Left ventricle myocardium inferior (tissue), 1 donor: ENCODE measurements at places on chromosomes 5 and 9. TPM values are rescaled to one million over a fixed set of nuclear protein-coding genes. Genes with fewer than 3 reads are reported as not detected.

ADAMTS12 gene
- total RNA-seq = 0.85 TPM

SMIM23 gene
- not detected for total RNA-seq

GRXCR2 gene
- total RNA-seq = 1.1 TPM

SPATA31E1 gene
- total RNA-seq = not detected

- H3K4me1 ChIP-seq = no peaks in the 10 kb centered on the region
- no peaks in the 10 kb centered on the region for H3K27me3 ChIP-seq
- no peak overlapping the region for H3K27ac ChIP-seq
- no peaks in the 10 kb centered on the region for H3K36me3 ChIP-seq
These were observed 2068.0 kb downstream of the MAT2B start for GRCh38 chr5:165573445-165573844.

DNA sequence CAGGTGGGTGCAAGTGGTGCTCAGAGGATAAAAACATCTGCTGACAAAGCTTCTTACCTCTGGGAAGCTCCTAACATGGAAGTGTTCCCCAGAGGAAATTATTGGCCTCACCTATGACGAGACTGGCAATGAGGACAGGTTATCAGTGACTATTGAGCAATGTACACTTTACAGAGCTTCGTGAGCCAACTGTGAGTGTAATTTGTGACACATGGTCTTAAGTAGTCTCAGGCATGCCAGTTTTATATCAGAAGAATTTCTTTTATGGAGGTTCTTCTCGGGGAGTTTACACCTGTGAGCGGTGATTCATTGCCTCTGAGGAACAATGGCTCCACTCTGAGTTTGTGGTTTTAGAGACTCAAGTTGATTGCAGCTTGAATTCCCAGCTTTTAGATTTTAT lies 11.3 kb downstream of the ANKDD1B start:
- DNase-seq = no peak
- no peak overlapping the region for H3K27ac ChIP-seq
- no peak overlapping the region for H3K4me3 ChIP-seq
- no peaks in the 10 kb centered on the region for H3K36me3 ChIP-seq
- no peaks in the 10 kb centered on the region for H3K27me3 ChIP-seq

DNA sequence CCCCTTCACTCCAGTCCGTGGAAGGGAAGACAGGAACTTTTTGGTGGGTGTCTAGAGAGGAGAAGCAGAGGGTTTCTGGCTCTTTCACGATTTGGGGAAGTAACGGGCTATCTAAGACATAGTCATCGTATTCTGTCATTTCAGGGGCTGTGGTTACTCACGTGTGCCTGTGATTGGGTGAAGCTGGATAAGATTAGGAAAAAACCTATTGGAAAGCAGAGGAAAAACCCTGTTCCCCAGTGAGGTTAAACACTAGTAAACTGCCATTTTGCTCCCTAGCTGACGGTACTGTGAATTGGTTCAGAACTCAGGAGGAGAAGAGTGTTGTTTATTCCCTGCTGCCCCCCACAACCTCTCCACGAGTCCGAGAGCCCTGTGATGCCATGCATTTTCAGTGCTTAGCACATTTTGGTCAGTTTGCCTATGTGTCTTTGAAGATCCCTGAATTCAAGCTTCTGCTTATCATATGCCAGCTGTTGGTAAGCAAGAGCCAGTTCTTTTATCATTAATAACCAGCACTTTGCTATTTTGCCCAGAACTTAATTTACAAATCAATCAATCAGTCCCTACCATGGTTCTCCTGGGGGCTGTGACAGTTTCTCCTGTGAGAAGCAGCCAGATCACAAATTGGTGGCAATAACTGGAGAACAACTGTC lies 45.1 kb upstream of the ROR2 start:
- DNase-seq = no peak
- H3K27ac ChIP-seq = no peak overlapping the region
- no peak overlapping the region for H3K4me3 ChIP-seq
- no peaks in the 10 kb centered on the region for H3K36me3 ChIP-seq
- peaks cover 85% of the 10 kb centered on the region for H3K27me3 ChIP-seq

DNA sequence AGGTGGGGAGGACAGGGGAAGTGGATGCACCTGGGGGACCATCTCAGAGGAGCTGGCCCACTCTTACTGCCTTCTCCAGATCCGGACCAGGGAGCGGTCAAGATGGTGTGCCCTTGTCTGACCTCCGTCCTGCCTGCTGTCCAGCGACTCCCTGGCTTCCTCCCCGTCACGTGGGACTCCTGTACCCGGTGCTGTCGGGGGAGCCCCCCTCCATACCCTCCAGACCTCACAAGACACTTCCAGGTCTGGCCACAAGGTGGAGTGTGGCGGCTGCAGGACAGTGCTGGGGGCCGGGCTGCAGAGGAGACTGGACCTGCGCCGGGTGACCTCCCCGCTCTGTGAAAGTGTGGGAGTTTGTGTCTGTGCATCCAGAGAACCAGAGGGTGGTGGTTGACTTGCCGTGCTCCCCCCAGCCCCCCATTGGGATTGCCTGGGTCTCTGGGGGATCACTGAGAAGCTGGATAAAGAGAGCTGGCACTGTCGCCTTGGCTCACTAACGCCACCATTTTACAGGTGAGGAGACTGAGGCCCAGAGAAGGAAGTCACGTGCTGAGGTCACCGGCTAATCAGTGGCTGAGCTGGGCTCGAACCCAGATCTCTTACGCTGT lies 1.9 kb upstream of the CRB2 start:
- no peak overlapping the region for H3K4me3 ChIP-seq
- DNase-seq = peak; percentile 55
- no peak overlapping the region for H3K27ac ChIP-seq
- H3K4me1 ChIP-seq = peaks cover 6% of the 10 kb centered on the region

DNA sequence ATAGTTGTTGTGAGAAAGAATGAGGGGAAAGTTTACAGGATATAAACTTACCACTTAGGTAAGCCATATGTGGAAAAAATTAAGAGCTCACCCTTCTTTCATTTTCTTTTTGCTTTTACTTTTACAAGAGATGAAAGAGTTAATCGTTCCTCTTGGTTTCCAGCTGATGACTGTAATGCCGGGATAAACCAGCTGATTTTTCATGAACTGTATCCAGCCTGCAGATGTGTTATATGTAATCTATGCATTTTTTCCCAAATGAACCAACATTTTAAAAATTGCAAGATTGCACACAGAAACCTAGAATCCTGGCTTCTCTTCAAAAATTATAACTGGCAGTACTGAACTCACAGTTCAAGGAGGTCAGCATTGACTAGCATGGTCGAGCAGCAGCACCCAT lies 185.9 kb downstream of the GRIA1 start:
- H3K4me3 ChIP-seq = no peak overlapping the region
- DNase-seq = no peak
- H3K4me1 ChIP-seq = peaks cover 34% of the 10 kb centered on the region
- H3K27me3 ChIP-seq = no peaks in the 10 kb centered on the region

GRCh38 chr5:40165789-40166728 lies 513.7 kb upstream of the PTGER4 start:
- H3K36me3 ChIP-seq = no peaks in the 10 kb centered on the region
- no peaks in the 10 kb centered on the region for H3K27me3 ChIP-seq
- no peak for DNase-seq
- H3K4me1 ChIP-seq = no peaks in the 10 kb centered on the region
- no peak overlapping the region for H3K27ac ChIP-seq

- H3K4me3 ChIP-seq = no peak overlapping the region
- no peaks in the 10 kb centered on the region for H3K27me3 ChIP-seq
- H3K4me1 ChIP-seq = no peaks in the 10 kb centered on the region
- H3K36me3 ChIP-seq = no peaks in the 10 kb centered on the region
These were observed 6.8 kb upstream of the CEP120 start for GRCh38 chr5:123429993-123430392.

DNA sequence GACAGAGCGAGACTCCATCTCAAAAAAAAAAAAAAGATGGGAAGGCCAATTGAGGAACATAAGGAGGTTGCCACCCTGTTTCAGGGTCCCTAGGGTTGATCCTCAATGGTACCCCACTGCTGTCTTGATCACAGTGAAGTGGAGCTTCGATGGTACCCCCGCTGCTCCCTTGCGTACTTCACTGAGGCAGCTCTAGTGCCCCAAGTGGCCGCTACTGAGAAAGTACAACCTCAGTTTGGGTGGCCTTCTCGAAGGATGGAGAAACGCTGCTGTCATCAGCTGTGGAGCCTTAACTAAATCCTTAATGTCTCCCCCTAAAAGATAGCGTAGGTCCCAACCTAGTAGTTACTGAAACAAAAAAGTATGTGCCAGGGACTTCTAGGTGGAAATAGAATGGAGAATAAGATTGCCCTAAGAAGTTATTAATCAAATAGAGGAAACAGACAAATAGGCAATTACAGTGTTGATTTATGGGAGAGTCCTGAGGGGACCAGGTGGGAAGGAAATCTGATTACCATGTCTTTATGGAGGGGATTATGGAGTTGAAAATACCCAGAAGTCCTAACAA lies 6.3 kb downstream of the TESK1 start:
- peaks cover 24% of the 10 kb centered on the region for H3K36me3 ChIP-seq
- peaks cover under 1% of the 10 kb centered on the region for H3K27me3 ChIP-seq
- DNase-seq = peak; percentile 30
- H3K4me3 ChIP-seq = no peak overlapping the region
- no peak overlapping the region for H3K27ac ChIP-seq
- peaks cover 9% of the 10 kb centered on the region for H3K4me1 ChIP-seq

GRCh38 chr5:14730881-14731280 lies 66.4 kb downstream of the OTULIN start:
- no peak overlapping the region for H3K4me3 ChIP-seq
- peaks cover 42% of the 10 kb centered on the region for H3K36me3 ChIP-seq
- no peaks in the 10 kb centered on the region for H3K27me3 ChIP-seq
- no peak overlapping the region for H3K27ac ChIP-seq
- no peak for DNase-seq

- no peaks in the 10 kb centered on the region for H3K27me3 ChIP-seq
- DNase-seq = no peak
- no peak overlapping the region for H3K27ac ChIP-seq
- no peak overlapping the region for H3K4me3 ChIP-seq
- no peaks in the 10 kb centered on the region for H3K36me3 ChIP-seq
- H3K4me1 ChIP-seq = no peaks in the 10 kb centered on the region
These were observed 211.4 kb upstream of the TUSC1 start for GRCh38 chr9:25889661-25890060.

DNA sequence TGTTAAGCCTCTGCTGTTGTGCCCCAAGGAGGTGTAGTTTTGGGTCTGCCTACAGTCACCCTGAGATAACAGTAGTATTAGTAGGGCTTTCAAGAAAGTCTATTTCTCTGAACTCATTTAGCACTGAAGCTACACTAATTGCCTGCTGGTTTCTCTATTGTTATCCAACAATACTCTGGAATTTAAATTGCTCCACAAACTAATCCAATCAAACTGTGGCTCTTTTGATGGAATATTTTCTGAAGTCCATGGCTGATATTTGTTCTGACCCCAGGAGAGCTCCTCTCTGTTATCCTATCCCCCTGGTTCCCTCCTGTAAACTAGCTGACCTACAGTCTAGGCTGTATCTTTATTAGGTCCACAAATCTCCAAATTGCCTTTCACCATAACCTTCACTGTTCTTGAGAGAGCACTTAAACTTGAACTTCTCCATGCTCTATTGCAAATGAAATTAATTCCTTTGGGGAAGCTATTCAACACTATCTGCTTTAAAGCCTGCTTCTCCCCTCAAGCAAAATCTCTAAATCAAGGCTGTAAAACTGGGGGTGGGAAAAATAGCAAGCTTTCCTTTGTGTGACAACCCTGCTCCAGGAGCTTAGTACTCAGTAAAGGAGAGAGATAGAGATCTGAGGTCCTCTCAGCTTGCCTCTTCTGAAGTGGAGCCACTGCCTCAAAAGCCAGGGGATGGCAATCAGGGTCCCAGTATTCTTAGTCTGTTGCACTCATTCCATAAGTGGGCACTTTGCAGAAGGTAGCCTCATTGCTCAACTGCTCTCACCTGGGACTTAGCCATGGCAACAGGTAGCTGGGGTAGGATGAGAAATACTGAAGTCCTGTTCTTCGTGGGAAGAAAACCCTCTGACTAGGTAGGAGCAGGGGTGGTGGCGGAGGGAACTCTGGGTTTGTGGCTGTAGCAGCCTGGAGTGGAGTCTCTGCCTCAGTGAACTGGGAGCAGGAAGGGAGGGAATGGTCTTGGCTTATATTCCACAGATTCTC lies 110.9 kb downstream of the MACIR start:
- H3K4me1 ChIP-seq = peaks cover 5% of the 10 kb centered on the region
- no peak overlapping the region for H3K4me3 ChIP-seq
- no peak for DNase-seq
- no peak overlapping the region for H3K27ac ChIP-seq

- peaks cover 8% of the 10 kb centered on the region for H3K4me1 ChIP-seq
- H3K27ac ChIP-seq = no peak overlapping the region
- DNase-seq = no peak
- no peak overlapping the region for H3K4me3 ChIP-seq
These were observed 122.4 kb upstream of the PRDM9 start for GRCh38 chr5:23385036-23385435.

DNA sequence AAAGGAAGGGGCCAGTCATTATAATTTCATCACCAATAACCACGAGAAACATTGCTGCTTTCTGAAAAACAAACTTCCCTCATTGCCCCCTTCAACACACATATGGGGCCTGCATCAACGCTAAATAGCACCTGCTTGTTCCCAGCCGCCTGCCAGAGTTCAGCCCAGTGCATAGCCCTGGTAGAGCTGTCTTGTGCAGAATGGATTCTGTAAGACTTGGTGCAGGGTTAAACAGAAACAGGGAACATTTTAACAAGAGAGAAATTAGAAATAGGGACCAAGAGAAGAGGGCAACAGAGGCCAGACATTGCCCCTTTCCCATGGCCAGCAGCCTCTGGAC lies 56.7 kb downstream of the UBE2QL1 start:
- peaks cover 13% of the 10 kb centered on the region for H3K4me1 ChIP-seq
- no peak overlapping the region for H3K4me3 ChIP-seq
- H3K36me3 ChIP-seq = no peaks in the 10 kb centered on the region
- no peak overlapping the region for H3K27ac ChIP-seq

DNA sequence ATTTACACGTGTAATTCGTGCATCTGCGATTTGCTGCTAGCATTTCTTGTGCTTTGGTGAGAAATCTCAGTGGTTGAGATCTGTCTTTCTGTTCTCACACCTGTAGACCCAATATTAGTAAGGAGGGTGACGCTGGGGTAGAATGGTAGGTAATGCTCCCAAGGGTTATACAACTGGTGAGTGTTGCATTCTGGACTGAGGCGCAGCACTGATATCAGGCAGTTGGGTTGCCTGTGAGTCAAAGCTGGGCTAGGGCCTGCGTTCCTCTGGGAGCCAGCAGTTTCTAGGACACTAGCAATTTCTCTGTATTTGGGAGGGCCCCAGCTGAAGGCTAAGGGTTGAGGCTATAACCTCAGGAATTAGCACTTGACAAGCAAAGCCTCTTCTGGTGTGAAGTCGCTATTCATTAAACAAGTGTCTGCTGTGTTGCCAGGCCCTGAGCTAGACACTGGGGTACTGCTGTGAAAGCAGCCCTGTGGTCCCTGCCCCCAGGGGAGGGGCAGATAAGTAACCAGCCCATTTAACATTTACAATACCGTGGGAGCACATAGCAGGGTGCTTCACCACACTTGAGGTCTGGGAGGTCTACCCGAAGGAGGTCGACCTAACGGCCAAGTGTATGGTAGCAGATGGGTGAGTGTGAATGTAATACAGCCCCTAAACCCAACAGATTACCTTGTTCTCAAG lies 28.7 kb downstream of the LARP1 start:
- DNase-seq = peak; percentile 36
- no peaks in the 10 kb centered on the region for H3K27me3 ChIP-seq
- H3K4me3 ChIP-seq = no peak overlapping the region
- H3K36me3 ChIP-seq = no peaks in the 10 kb centered on the region
- H3K4me1 ChIP-seq = peaks cover 100% of the 10 kb centered on the region
- H3K27ac ChIP-seq = peak overlapping the region; percentile 76

- DNase-seq = no peak
- H3K27ac ChIP-seq = no peak overlapping the region
- no peaks in the 10 kb centered on the region for H3K27me3 ChIP-seq
- no peaks in the 10 kb centered on the region for H3K36me3 ChIP-seq
- H3K4me1 ChIP-seq = no peaks in the 10 kb centered on the region
These were observed 53.9 kb downstream of the CETN3 start for GRCh38 chr5:90355635-90356034.
